ENCODE measurements at places on chromosomes 4 and X.

- no peak for DNase-seq
Measured at GRCh38 chr4:140019619-140020347, 134.2 kb downstream of the MAML3 start.

GRCh38 chrX:128165884-128166408, 113.7 kb upstream of the ACTRT1 start:
- DNase-seq: no peak

- DNase-seq: no peak
Measured at GRCh38 chrX:134746410-134746785, 88.1 kb upstream of the PLAC1 start.

DNA sequence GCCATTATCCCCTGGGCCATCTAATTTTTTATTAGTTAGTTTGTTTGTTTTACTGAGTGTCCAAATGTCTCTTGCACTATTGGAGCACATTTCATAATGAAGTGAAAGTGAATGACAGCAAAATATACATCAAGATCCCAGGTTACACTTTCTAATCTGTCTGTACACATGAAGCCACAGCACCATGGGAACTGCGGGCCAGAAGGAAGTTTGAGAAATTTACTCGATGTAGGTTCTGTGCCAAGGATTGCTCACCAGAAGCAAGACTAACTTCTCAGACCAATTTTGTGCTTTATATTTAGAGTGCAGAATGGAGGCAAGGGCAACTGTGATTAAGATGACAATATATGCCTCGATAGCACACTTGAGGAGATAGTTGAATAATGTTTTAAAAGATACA, 258.0 kb downstream of the COL25A1 start:
- DNase-seq: no peak

DNA sequence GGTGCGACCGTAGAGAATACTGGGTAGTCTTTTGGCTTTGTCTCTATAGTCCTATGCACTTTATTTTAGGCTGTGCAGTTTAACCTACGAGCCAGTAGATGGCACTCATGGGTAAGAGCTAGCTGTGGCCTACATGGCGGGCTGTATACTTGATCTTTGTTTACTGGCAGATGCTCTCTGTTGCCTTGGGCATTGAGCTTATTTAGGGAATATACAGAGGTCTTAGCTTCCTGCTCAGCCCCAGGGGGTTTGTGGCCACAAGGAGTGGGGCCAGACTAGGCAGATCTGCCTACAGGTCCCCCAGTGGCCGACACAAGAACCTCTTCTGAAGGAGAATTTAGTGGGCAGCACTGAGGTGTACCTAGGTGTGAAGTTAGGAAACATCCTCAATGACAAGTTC, 227.6 kb upstream of the HDX start:
- no peak for DNase-seq

- no peak for DNase-seq
Measured at GRCh38 chr4:114108869-114109268, 129.4 kb upstream of the ARSJ start.

DNA sequence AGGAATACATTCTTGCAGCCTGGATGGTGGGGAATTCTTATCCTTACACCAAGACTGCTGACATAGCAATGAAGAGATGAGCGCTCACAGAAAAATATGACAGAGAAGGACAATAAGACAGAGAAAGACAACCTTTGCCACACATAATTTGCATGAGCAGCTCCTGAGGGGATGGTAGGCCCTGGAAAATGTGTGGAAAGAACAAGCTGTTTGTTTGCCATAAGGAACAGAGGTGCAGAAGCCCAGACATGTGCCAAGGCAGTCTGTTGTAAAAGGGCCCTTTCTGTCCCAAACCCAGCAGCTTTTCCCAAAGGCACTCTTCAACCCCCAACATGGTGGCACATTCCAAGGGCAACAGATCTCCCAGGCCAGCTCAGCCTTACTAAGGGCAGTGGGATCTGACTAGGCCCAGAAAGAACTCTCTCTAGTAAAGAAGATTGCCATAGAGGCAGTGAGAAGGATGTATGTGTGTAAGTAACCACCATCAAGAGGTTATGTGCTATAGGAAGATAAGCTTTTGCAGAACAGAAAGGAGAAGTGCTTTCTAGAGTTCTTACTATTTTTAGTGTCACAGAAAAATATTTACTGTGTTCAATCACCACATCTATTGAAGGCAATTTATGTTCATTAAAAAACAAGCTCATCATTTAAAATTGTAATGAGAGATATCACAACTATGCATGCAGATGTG, 287.0 kb upstream of the RASGEF1B start:
- no peak for DNase-seq

All from right renal cortex interstitium (tissue), 3 donors.